GF-D8 (cell line): ENCODE measurements at places on chromosomes 2 and 18.
A peak's percentile ranks its signal among the peaks of the same experiment; 100 is the strongest.

GRCh38 chr2:96156926-96157648 lies 11.8 kb upstream of the DUSP2 start:
- no peak for DNase-seq

DNA sequence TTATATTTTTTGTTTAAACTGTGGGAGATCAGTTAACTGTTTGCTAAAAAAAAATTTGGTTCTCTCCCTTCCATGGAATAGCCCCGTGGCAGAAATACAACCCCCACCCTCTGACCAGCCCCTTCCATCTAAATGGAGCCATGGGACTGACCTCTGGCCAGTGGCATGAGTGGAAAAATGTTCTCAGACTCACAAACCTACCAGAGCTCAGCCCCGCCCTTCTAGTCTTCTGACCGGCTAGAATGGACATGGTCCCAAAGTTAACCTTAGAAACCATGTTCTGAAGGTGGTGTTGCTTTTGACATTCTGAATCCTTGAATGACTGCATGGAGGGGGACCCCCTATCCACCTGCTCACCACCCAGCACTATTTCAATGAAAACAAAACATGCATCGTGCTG lies 1.3 kb upstream of the CHRNA1 start:
- no peak for DNase-seq

- no peak for DNase-seq
Observed at GRCh38 chr2:122070241-122070731, 314.8 kb downstream of the TSN start.

GRCh38 chr2:78093436-78093835 lies 571.3 kb upstream of the LRRTM4 start:
- no peak for DNase-seq

GRCh38 chr18:21194871-21195771 lies 46.9 kb upstream of the GREB1L start:
- peak; percentile 14 for DNase-seq

DNA sequence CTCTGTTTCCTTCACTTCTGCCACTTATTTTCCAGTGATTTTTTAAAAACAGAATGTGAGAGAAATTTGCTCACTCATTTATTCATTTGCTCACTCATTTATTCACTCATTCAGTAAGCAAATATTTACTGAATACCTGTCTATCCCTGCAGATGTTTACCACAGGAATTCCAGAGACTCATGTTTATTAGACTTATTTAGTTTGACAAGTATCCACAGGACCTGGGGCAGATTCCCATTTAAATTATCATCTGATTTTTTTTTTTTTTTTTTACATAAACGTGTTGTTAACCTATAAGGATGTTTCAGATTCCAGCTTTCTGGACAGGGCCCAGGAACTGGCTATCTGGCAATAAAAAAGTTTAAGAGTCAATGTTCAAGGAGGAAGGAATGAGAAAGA lies 175.1 kb upstream of the ERBB4 start:
- no peak for DNase-seq

- DNase-seq, result no peak
Observed at GRCh38 chr2:67246791-67247190, 150.3 kb upstream of the ETAA1 start.

- no peak for DNase-seq
Observed at GRCh38 chr2:100198461-100199230, 56.3 kb upstream of the AFF3 start.
